ENCODE measurements at places on chromosomes 5 and 9.
A peak's percentile ranks its signal among the peaks of the same experiment; 100 is the strongest.

DNA sequence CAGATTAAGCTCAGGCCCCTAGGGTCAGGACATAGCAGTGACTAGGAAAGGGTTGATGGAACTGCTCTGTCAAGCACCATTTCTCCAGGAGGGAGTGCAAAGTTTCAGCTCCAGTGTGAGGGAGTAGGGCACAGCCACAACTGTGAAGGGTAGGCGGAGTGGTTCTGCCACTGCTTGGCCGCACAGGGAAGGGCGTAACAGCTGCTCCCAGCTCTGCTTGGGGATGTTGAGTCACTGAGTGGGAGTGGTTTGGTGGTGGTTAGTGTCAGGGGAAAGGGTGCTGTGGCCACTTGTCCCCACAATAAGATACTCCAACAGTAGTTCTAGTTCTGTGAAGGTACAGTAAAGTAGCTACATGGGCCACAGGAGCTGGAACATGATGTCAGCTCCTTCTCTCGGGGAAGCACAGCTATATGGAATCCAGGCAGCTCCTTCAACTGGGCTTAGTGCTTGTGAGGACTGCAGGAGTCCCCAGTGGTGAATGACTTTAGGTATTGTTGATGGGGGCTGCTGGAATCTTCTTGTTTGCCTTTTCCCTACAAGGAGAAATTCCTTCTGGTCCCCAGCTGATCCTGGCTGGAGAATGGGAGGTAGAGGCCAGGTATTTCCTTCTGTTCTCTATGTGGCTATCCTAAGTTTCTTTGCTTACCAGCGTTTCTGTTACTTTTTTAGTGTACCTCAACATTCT, 314.5 kb downstream of the SPATA31D1 start:
- DNase-seq, result no peak

DNA sequence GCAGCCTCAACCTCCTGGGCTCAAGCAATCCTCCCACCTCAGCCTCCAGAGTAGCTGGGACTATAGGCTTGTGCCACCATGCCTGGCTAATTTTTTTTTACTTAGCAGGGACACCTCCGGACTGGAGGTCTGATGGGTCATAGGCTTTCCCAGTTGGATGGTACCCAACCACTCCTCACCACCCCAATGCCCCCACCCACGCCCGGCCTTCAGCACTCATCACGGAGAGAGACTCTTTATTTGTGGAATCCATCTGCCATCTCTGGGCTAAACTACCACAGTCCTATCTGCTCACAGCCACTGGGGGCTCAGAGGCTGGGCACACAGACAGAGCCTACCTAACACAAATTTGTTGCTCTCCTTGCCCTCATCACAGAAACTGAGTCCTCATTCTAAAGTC, 58.3 kb upstream of the STXBP1 start:
- no peak for DNase-seq

- no peak for DNase-seq
Measured at GRCh38 chr5:159316519-159317383, 13.5 kb downstream of the IL12B start.

DNA sequence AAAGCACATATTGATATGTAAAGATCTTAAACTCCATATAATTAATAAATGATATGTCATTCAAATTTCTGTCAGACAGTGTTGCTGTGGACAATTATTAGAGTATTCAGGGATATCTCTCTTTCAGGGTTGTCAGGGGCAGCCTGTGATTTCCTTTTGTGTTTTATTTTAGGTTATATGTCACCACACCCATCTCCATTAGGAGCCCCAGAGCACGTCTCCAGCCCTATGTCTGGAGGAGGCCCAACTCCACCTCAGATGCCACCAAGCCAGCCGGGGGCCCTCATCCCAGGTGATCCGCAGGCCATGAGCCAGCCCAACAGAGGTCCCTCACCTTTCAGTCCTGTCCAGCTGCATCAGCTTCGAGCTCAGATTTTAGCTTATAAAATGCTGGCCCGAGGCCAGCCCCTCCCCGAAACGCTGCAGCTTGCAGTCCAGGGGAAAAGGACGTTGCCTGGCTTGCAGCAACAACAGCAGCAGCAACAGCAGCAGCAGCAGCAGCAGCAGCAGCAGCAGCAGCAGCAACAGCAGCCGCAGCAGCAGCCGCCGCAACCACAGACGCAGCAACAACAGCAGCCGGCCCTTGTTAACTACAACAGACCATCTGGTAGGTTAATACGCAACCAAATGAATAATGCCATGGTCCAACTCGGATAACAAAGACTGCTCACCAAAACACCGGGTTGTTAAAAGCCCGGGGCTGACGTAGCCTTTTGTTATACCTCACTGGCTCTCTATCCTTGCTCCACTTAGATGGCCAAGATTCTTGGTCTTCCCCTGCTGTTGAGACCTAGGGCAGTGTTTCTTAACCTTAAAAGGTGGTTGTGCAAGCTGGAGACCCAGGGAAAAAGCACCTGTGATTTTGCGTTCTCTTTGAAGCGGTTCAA, 24.4 kb downstream of the SMARCA2 start:
- DNase-seq, result no peak

DNA sequence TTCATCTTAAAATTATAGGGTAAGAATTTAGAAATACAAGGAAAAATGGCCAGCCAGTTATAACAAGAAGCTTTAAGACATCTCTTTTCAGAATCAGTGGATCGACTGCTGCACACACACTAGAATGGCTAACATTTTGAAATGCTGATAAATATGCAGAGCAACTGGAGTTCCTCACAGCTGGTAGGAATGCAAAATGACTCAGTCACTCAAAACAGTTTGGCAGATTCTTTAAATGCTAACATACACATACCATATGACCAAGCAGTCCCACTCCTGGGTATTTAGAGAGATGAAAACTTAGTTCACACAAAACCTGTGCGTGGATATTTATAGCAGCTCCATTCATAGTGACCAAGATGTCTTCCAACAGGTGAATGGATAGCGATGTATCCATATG, 23.2 kb upstream of the PSAT1 start:
- no peak for DNase-seq

DNA sequence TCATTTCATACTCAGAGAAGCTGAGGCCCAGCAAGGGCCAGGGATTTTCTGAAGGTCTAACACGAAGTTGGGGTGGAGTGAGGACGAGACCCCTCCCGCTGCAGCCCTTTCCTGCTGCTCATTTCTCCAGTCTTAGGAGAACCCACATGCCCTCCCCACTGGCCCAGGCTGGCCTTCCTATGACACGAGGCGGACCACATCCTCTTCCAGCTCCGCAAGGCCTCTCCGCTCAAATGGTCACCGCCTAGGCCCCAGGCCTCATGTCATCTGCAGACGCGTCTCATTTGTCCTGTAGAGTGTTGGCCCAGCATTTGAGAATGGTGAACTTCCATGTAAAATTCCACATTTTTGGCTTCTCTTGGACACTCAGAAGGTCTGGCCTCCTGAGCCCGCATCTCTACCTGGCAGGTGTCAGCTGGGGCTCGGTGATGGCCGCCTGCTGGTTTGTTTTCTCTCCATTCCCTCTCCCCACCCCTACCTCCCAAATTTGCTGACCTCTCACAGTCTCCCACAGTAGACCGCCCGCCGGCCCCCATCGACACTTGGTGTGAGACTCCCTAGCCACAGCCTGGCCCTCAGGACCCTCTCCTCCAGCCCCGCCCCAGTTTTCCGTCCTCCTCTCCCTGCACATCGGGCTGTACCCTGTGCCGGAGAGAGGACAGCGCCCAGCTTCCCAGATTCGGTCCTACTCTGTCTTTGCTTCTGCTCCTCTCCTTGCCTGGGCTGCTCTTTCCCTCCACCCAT, 51.7 kb downstream of the ERGIC1 start:
- no peak for DNase-seq

DNA sequence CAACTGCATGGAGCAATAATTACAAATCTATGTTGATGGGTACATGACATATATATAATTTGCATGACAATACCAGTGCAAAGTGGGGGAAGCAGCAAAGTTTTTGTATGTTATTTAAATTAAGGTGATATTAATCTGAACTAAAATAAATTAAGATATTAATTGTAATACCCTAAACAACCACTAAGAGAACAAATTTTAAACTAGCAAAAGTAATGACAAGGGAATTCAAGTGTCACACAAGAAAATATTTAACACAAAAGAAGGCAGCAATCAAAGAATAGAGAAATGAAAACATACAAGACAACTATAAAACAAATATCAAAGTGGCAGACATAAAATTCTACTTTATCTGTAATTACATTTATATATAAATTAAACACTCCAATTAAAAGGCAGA, 2003.4 kb downstream of the MAT2B start:
- no peak for DNase-seq

DNA sequence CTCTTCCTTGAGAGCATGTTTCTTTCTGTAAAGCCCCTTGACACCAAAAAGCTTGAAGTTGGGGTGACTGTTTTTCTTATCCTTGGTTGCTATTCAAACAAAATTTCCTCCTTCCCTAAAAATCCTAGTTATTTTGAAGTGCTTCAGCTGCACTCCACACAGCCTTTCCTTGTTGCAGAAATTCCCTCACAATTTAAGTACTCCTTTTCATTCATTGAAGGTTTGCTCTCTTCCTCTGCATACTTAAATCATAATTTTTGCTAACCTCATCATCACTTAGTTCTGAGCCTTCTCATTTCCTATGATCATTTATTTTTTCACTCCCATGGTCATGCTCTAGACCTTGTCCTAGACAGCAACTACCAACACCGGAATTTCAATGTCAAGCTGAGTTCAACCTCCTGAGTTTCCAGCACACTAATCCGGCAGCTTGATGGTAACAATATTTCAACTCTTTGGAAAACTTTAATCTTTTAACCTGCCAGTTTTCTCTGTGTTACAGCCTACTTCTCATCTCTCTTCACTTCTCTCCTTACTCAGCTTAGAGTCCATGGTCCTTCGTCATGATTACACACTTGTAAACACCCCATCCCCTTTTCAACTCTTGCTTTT, 78.7 kb upstream of the ACTBL2 start:
- no peak for DNase-seq

DNA sequence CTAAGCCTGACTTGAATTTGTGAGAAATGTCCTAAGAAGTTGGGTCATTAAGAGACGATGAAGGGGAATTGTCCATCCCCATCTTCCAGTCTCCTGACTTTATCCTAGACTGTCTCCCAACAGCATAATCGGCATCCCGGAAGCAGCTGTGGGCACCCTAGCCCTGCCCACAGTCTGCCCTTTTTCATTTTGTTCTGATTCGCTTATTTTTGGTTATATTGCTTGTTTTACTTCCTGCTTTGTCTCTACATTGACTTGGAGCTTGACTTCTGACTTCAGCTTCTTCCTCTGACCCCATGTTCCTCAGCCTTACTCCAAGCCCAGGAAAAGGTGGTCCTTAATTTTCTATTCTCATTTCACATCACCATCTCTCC, 41.8 kb downstream of the UGCG start:
- no peak for DNase-seq

GRCh38 chr5:160869989-160870521, 18.0 kb upstream of the ATP10B start:
- DNase-seq, result no peak

- DNase-seq, result peak; percentile 30
Measured at GRCh38 chr9:93302586-93303257, 118.8 kb downstream of the WNK2 start.

DNA sequence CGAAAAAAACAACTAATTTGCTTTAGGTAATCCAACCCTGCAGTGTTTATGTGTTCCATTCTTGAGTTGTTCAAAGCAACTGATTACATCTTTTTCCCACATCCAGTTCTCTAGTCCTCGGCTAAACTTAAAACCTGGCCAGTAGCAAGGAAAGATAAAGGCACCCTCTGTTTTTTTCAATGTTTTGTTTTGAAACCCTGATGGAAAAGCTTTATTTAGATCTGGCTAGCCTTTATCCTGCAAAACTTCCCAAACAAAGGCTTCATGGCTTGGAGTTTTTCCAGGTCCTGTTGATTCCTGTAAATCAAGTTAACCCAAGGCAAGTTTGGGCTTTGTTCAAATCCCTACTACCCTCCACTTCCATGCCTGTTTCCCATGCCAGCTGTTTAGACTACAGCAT, 105.1 kb downstream of the CEMIP2 start:
- no peak for DNase-seq

- no peak for DNase-seq
Measured at GRCh38 chr9:70297141-70297540, 38.4 kb downstream of the SMC5 start.

DNA sequence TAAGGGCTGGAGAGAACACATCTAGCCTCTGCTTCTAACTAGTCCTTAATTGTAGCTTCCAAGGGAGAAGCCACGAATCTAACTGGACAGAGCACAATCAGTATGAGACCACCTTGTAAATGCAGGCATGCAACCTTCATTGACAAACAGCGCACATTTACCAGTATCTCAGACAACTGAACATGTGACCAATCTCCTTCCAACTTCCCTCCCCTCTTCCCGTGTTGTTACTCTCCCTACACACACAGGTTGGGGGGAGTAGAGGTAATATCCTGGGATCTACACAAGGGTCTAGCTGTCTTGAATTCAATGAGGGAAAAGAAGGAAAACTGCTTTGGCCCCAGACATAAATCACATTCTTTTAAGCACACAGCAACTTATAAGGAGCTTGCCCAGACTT, 77.6 kb downstream of the LIFR start:
- no peak for DNase-seq

- DNase-seq, result no peak
Measured at GRCh38 chr9:4923580-4924544, 61.2 kb upstream of the JAK2 start.

DNA sequence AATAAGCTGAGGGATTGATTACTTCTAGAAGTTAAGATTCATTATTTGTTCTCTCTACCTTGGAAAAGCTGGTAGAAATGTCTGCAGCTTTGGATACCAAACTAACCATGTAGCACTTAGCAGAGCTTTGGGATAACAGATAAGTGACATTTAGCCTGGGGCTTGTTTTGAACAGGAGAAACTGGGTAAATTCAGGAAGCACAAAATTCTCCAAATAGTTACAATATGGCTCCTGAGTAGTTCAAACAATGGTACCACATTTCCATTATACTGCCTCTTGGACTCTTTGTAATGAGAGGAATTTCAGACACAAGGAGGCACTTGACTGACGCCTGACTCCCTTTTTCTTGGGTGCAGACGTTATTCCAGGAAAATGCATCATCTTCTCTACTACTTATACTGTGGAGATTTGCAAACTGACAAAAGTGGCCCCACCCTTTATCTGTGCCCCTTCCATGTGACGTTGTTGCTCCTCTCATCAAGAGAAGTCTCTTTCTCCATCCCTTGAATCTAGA, 22.5 kb downstream of the PRUNE2 start:
- DNase-seq, result no peak

DNA sequence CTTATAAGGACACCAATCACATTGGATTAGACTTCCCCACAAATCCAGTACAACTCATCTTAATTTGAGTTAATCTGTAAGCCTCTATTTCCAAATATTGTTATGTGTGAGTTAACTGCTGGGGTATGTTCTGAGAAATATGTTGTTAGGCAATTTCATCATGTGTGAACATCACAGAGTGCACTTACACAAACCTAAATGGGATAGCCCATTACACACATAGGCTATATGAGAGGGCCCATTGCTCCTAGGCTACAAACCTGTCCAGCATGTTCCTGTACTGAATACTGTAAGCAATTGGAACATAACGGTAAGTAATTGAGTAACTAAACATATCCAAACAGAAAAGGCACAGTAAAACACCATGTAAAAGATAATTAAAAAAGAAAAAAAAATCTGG, 19.1 kb upstream of the ARSI start:
- no peak for DNase-seq

Measured in activated CD8-positive, alpha-beta memory T cell treated with anti-CD3 and anti-CD28 coated beads for 4 hours (primary cell).